ENCODE measurements at places on chromosomes 2 and 18.

DNA sequence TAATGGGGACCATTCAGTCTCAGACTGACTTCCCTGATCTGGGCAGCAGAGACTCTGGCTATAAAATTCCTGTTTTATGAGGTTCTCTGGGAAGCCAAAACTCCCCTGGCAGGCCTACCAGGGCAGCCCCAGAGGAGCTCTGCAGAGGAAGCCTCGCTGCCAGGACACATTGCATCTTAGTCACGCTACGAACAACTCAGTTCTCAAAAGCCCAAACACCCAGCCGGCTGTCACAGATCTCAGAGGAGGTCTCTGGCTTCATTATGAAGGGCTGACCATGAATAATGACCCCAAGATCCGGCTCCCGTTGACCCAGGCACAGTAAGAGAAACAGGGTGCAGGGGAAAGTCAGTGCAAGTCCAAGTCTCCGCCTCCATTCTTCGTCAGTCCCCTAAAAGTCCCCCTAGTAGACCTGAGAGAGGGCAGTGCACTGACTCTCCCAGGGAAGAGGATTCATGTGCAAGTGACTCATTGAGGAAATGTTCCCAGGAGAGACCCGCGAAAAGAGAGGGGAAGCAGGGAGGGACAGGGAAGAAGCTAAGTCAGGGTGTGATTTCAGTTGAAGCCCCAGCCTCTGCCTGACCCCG lies 212.3 kb downstream of the CYP26B1 start:
- DNase-seq: no peak

GRCh38 chr18:421247-422155 lies 79.0 kb downstream of the COLEC12 start:
- DNase-seq: no peak

DNA sequence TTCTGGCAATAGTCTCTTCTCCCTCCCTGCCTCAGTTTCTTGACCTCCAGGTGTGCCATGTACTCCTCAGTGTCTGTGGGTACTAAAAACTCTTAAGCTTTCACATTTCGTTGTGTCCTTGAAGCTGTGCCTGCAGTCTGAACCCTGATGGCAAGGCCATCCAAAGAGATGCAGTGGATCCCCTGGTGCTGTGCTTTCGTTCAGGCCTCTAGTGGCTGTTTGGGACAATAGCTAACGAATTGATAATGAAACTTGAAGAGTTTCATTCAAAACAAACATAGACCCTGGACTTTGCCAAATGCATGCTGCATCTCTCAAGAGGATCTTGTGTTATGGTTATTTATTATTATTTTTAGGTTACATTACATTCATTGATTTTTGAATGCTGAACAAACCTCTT lies 523.1 kb upstream of the FSIP2 start:
- no peak for DNase-seq

GRCh38 chr18:79963658-79964329 lies 649 bp upstream of the HSBP1L1 start:
- no peak for DNase-seq

DNA sequence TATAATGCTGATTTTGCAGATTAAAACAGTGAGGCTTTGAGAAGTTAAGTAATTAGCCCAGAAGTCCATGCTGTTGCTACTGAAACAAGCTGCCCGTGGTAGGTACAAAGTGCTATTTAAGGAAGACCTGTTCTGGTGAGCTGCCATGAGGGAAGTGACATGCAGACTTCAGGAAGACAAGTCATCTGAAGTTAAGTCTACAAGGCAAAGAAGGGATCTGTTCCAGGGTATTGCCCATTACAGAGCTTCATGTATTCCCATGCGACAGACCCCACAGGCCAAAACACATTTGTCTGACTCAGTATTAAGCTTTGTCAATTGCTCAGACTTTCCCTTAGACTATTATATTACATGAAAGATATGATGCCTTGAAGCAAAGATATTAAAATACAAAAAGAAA lies 520.8 kb downstream of the FBXO15 start:
- DNase-seq: no peak

GRCh38 chr2:168538534-168538933 lies 82.5 kb downstream of the CERS6 start:
- no peak for DNase-seq
